ENCODE measurements at places on chromosomes 2 and 18.
A peak's percentile ranks its signal among the peaks of the same experiment; 100 is the strongest.

DNA sequence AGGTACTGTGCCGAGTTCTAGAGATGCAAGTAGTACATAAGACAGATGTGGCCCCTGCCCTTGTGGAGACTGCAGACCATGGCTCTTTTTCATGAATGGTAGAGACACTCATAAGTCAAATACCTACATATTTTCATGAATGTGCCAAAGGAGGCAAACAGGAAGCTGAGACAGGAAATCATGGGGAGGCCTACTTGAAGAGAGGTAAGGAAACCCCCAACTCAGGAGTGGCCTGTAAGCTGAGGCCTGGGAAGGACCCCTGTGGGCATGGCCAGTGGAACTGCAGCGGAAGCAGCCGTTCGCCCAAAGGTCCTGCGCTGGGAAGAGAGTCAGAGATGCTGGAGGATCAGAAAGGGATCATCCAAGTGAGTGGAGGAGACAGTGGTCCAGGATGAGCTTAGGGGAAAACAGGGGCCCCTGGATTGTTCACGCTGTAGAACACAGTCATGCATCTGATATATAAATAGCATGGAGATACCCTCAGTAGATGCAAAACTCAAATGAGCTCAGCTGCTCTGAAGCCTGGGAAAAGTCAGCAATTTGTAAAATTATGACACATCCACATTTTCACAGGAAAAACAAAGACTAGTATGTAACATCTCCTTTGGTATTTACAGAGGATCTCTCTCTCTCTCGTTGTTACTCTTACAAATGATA is 228.9 kb downstream of the NEDD4L start:
- no peak for DNase-seq

DNA sequence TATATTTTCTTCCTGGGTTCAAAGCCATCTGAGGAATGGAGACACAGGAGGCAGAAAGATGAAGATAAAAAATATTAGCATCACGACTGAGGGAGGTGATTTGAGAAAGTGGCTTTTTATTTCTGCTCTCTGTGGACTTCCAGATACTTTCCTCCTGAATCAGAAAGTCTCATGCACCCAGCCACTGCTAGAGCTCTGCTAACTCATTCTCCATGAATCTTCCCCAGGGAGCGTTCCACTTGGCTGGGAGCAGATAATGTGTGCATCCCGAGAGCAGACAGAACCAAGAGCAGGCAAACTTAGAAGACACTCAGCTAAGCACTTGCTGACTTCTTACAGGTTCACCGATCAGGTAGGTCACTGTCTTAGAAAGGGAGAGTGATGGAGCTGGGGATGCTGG is 264.1 kb upstream of the THUMPD2 start:
- no peak for DNase-seq

DNA sequence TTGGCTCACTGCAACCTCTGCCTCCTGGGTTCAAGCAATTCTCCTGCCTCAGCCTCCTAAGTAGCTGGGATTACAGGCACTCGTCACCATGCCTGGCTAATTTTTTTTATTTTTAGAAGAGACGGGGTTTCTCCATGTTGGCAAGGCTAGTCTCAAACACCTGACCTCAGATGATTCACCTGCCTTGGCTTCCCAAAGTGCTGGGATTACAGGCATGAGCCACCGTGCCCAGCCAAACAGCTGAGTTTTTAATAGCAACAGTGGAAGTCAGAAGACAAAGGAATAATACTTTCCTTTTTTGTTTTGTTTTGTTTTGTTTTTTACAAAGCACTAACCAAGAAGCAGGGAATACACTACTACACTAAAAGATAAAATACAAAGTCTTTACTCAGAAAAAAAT is 16.9 kb downstream of the GPR75 start:
- DNase-seq: no peak

DNA sequence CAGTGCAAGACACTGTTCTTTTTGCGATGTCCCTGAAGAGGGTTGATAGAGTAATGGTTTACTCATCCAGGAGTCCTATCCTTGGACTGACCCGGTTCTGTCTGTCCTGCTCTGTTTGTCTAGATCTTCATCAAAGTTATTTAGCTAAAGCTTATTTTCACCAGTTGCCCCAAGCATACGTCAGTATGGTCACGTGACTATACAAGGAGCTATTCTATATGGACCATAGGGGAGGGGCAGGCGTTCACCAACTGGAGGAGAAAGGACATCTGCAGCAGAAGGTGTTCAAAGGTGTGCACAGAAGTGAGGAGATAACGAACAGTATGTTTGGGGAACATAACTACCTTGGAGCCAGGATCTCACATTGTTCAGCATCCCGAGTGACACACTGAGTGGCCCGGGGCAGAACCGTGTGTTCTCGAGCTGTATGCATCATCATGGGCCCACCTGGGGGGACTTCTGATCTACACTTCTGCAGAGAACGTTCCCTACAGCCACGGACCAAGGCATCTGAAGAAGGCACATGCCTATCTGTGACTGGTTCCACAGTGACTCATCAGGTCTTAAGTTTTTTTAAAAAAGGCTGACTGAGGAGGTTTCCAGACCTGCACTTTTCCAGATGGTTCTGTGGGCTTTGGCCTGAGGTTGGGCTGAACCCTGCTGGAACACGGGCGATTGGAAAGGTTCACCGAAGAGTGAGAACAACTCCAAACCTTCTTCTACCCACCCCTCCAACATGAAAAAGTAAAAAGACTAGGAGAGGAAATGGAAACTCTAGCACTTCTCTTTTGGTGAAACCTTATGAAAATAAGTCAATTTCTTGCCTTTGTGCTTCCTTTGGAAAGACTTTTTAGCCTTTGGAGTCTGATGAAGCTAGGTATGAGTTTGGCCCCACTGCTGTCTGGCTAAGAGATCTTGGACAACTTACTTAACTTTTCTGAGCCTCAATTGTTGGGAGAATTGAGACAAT is 68.6 kb upstream of the YWHAQ start:
- DNase-seq: no peak

- peak; percentile 41 for DNase-seq
Measured at GRCh38 chr2:69642709-69643601, 584 bp downstream of the AAK1 start.

DNA sequence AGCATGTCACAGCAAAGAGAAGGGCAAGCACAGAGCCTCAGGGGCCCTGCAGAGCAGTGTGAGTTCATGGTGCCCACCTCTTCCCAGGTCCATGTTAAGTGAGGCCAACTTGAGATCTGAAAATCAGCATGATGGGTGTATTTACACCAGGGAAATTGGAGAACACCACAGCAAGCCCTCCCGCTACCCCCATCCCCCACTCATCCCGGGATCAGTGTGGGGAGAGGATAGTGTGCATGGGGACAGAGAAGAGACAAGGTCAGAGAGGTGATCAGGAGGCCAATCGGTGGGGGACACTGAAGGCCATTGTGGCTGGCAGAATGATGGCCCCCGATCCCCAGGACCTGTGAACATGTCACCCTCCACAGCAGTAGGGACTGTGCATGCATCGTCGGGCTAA is 54.7 kb downstream of the PTGR3 start:
- no peak for DNase-seq

DNA sequence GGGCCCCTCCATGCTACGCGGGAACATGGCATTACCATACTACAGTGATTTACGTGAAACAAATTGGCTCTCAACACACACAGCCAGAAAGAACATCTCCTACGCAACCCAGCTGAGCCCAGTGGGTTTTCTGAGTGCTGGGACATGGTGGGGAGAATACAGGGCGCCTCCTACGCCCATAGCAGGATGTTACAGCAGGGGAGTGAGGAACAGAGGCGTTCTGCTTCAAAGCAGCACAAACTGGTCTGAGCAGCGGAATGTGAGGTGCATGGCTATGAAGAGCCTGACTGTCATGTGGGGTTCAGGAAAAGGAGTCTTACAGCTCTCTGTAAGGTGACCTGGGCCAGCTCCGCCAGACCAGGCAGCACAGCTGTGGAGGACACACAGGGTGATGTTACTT is 108.6 kb upstream of the REV1 start:
- no peak for DNase-seq

- DNase-seq: no peak
Measured at GRCh38 chr2:20623241-20623640, 27.7 kb downstream of the HS1BP3 start.

- DNase-seq: no peak
Measured at GRCh38 chr2:9618410-9618809, 12.4 kb downstream of the YWHAQ start.

GRCh38 chr2:129877289-129877741 is 102.2 kb upstream of the RAB6C start:
- DNase-seq: no peak

GRCh38 chr2:118431997-118432396 is 343.7 kb downstream of the INSIG2 start:
- DNase-seq: no peak

GRCh38 chr2:176001281-176001915 is 669 bp downstream of the LNPK start:
- DNase-seq: peak; percentile 31

DNA sequence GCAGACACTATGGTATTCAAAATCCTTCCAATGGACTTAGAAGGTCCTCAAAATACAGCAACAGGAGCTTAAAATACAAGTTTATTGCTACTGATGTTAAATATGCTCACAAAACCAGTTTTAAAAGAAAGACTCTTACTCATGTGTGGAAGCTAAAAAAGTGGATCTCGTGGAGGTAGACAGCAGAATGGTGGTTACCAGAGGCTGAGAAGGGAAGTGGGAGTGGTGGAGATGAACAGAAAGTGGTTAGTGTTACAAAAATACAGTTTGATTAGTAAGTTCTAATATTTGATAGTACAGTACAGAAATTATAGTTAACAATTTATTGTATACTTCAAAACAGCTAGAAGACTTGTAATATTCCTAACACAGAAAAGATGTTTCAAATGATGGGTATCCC is 12.1 kb downstream of the ADAM17 start:
- DNase-seq: no peak

DNA sequence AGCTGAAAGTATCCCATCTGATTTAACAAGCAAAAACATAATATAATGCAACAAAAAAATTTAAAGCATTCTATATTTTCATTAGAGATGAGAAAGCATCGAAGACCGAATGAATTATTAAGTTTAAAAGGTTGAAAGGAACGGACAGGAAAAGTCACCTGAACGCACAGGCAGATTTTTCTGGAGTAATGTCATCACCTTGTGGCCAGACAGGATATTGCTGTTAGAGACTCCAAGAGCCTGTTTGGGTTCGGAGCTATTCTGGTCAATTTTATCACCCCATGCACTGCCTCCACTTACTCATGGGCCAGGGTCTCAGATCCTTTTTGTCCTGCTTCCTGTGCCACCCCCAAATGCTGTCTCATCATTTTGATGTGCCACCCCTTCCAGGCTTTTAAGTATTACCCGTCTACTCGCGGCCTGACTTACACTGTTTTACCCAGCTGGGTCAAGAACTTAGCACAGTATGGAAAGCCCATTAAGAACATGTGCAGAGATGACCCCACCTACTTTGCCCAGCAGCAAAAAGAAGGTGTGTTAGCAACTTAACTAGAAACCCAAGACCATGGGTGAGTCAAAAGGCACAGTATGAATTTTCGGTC is 27.3 kb downstream of the GKN2 start:
- DNase-seq: no peak

- DNase-seq: no peak
Measured at GRCh38 chr18:66916834-66917233, 312.9 kb upstream of the CDH19 start.

DNA sequence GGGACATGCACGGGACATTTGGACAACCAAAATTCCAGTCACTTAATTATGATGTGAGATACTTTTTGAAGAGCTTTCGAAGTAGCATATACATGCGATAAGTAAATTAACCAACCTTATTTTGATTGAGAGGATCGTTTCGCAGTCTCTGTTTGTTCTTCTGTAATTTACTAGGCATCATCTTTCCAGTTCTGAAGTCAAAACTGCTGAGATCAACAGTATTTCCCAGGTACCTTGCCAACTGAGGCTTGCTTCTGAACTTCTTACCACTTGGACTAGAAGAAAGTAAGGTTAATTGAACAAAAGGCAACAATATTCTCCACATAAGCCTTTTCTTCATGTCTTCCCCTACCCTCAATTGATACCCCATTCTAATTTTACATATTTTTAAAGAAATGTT is 19.6 kb downstream of the MBD2 start:
- DNase-seq: no peak

- peak; percentile 19 for DNase-seq
Measured at GRCh38 chr2:145652571-145653545, 1132.9 kb upstream of the ZEB2 start.

GRCh38 chr2:212488611-212489010 is 50.0 kb downstream of the ERBB4 start:
- no peak for DNase-seq

DNA sequence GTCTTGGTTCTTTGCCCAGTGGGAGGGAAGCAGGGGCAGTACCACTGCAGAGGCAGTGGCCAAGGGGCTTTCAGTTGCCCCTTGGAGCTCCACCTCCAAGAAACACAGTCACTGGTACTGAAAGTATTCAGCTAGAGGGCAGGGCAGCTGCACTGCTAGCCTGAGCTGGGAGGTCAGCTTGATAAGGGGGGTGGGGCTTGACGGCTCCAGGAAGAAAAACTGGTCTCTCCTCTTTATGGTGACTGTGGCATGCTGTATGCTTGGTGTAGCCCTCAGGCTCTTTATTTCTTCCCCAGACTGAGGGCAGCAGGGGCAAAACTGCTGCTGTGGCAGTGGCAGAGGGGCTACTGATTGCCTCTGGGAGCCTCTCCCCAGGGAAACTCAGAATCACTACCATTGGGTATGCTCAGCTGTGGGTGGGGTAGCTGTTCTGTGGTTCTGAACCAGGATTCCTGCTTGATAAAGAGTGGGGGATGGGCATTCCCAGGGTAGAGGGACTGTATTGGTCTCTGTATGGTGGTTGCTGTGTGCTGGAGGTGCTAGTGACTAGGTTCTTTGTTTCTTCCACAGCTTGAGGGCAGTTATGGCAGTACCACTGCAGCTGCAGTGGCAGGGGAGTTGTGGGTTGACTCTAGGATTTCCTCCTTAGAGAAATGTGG is 134.6 kb upstream of the SCN7A start:
- DNase-seq: no peak

- DNase-seq: no peak
Measured at GRCh38 chr18:44996261-44996660, 315.6 kb downstream of the SETBP1 start.

DNA sequence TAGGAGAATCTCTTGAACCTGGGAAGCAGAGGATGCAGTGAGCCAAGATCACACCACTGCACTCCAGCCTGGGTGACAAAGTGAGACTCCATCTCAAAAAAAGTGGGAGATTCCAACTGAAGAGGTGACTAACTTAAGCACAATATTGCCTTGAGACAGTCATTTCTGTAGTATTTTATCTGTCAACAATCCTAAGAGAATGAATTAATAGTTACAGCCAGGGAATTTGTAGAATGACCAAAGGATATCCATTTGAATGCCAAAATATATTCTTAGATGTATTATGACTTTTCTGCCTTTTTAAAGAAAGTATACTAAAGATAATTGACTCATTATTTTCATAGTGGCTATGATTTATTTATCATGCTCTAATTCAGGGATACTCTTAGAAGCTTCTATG is 40.7 kb upstream of the CCDC150 start:
- no peak for DNase-seq
